Pulmonary artery endothelial cell (primary cell): ENCODE measurements at places on chromosomes 12 and 14.

DNA sequence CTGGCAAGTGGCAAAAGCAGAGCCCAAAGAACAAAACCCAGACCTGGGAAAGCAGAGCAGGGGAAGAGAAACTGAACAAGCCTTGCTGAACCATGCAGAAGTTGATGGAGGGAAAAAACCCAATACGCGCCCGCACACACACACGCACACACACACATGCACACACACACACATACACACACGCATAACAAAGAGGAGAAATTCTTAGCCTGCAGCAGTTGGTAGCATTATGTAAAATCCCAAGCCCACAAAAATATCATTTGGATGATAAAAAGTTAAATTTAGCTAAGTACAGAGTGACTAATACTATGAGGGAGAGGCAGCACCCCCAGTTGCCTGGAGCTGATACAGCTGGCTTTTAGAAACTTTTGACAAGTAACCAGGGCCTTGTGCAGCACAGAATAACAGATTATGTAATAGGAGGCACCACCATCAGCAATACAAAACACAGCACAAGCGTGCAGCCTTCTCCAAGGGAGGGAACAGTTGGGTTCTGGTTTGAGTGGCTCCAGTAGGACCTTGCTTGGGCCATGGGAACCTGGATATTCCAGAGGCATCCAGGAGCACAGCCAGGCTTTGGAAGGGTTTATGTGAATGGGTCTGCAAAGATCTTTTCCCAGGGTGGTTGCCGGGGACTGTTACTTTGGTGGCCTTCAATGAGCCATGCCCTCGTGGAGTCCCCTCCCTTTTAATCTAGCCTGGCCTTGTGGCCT is 35.3 kb downstream of the PITPNM2 start:
- no peak for DNase-seq

DNA sequence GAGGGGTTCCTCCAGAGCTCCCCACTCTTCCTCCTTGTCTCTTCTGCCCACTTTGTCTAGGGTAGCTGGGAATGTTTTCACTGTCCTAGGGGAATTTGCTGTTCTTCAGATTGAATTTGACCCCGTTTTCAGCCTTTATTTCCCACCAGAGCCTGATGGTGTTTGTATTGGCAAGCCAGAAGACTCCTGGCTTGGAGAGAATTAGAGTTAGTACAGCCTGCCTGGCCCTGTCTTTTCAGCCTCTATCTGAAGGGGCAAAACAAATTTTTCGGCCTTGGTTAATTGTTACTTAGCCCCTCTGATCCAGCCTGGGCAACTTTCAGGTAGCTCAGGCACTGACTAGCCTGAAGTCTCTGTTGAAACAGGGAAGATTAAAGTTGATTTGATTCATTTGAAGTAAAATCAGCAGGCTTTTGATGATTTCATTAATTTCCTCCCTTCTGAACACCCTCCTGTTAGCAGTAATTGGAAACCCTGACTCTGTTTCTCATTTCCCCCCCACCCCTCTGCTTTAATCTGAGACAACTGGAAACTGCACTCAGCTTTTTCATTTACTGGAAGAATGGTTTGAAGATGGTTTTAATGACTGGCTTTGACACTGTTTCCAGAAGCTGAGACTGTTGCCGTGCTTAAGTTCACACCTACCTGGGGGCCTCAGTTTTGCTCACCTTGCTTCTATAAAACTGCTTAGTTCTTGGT is 63.3 kb downstream of the SUSD6 start:
- DNase-seq, result no peak

- peak; percentile 24 for DNase-seq
Measured at GRCh38 chr12:5988659-5989116, 43.6 kb upstream of the ANO2 start.

DNA sequence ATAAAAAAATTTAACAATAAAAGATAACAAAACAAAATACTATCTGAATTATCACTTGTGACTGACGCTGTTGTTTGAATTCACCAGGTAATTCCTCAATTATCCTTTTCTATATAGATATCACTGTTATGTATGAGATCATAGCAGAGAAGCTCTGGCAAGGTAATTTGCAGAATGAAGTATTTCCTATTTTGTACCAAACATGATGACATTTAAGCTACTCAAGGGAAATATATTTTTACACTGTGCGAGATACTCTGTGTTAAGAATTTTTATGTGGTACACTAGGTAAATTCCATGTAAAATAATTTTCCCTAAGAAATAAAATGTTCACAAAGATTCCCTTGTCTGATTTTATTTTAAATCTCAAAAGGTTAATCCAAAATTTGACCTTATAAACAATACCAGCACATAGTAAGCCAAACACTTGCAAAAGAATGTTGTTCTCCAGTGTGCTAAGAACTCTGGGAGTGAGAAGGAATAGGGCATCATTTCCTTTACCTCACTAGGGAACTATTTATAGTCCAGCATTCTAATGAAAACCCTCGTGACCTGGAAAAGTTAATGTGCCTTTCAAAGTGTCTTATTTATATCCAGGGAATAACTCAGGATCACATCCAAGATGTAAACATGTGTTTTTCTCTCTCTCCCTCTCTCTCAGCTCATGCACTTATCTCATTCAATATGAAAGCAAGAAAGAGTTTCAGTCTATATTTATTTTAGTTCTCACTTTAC is 115.2 kb upstream of the RAP1B start:
- peak; percentile 39 for DNase-seq

GRCh38 chr14:85038526-85039352 is 491.2 kb upstream of the FLRT2 start:
- DNase-seq, result no peak

DNA sequence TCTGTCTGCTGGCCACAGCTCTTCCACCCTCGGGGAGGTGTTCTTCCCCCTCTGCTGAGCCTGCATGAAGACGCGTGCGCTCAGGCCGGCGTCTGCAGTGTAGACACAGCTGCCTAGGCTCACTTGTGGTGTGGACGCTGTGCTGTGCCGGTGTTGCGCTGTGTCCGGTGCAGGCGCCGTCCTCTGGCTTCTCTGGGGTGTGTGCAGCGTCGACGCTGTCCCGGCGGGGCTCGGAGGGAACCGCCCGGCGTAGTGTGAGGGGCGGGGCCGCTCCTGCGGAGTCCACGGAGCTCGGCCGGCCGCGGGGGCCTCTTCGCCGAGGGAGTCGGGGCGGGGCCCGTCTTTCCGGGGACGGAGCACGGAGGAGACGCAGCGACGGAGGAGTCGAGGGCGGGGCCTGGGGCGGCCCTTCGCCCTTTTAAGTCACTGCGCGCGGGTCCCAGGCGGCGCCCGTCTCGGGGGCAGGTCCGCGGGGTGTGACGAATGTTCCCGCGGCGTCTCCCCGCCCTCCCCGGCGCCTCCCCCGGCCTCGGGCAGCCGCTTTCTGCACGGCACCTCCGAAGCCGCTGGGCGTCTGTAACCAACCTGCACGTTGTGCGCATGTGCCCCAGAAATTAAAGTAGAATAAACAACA is 45.2 kb downstream of the NOC4L start:
- peak; percentile 8 for DNase-seq

GRCh38 chr14:76867516-76868453 is 41.6 kb downstream of the LRRC74A start:
- no peak for DNase-seq

- DNase-seq, result no peak
Measured at GRCh38 chr14:80587096-80587724, 354.3 kb downstream of the CEP128 start.
